ENCODE measurements at places on chromosomes 12 and 14.

GRCh38 chr14:41349289-41349910, 257.3 kb upstream of the LRFN5 start:
- DNase-seq = no peak

- DNase-seq = no peak
These were observed 41.9 kb downstream of the MMAB start for GRCh38 chr12:109531411-109531810.

DNA sequence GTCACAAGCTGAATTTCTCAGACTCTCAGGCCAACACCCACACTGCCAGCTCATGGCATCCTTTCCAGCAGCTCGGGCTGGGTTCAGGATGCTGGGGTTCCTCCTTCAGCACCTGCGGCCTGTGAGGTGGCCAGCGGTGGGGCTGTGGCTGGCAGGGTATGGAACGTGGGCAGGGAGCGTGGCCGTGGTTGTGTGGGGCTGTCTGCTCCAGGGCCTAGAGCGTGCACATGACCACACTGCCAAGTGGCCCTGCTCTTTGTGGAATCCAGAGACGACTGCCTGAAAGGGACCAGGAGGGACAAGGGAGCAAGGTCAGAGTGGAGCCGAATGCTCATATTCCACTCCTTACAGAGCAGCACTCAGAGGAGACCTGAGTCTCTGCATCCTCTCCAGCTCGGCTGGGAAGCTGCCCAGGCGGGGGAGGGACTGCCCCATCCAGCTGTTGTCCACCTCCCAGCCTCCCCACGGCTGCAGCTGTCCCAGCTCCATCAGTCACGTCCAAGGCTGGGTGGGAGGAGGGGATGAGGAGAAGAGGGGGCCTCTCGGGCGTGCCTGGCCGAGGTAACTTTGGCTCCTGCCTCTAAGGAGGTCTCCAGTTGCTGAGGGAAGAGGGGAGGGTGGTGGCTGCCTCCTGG, 71.3 kb downstream of the TSPAN9 start:
- no peak for DNase-seq

GRCh38 chr12:7142056-7142644, 12.0 kb downstream of the CLSTN3 start:
- DNase-seq = no peak

- DNase-seq = peak; percentile 66
These were observed 833 bp upstream of the BHLHE41 start for GRCh38 chr12:26125400-26126339.

DNA sequence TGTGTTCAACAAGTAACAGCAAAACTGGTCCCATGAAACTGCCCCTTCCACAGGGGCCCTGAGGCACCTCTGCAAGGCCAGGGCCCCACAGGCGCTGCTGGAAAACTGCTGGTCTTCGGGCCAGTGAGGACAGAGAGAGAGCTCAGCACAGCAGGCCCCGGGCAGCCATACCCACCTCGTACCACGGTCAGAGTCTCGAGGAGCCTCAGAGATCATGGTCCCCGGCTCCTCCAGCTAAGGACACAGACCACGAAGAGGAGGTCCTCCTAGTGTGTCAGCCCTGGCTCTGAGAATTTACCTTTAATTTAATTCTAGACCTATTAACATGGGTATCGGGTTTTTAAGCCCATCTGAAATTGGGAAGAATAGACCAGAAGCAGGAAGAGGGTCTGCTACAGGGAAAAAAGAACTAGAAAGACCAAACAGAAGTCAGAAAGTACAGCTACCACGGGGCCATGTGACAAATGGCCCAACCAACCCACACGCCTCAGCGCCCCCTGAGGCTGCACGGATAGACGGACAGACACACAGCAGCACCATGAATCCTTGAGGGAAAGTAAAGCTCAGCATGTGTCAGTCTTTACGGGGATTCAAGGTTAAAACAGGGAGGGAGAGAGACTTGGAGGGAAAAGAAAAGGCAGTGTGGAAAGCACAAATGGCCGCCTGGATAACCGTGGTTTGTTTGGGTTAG, 22.9 kb downstream of the ANKRD9 start:
- peak; percentile 40 for DNase-seq

- no peak for DNase-seq
These were observed 533.3 kb upstream of the MIS18BP1 start for GRCh38 chr14:45786266-45786665.

DNA sequence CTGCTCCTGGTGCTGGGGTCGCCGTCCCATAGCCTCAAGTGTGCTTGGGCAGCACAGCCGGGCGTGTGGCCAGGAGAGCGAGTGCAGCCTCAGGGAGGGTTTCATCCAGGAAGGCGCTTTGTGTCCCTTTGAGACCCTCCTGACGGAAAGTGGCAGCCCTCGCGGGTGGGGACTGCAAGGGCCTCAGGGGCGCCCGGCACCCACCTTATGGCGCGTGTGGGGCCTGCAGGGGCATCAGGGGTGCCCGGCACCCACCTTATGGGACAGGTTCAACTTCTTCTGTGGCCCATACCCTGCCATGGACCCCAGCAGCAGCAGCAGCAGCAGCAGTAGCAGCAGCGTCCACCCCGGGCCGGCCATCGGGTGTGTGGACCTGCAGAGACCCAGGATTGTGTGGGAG, 4.5 kb downstream of the LRCOL1 start:
- DNase-seq = no peak

GRCh38 chr12:1630827-1631591, 2.0 kb downstream of the WNT5B start:
- DNase-seq = no peak

- DNase-seq = no peak
These were observed 109.0 kb upstream of the ATP2B1 start for GRCh38 chr12:89817501-89818226.

DNA sequence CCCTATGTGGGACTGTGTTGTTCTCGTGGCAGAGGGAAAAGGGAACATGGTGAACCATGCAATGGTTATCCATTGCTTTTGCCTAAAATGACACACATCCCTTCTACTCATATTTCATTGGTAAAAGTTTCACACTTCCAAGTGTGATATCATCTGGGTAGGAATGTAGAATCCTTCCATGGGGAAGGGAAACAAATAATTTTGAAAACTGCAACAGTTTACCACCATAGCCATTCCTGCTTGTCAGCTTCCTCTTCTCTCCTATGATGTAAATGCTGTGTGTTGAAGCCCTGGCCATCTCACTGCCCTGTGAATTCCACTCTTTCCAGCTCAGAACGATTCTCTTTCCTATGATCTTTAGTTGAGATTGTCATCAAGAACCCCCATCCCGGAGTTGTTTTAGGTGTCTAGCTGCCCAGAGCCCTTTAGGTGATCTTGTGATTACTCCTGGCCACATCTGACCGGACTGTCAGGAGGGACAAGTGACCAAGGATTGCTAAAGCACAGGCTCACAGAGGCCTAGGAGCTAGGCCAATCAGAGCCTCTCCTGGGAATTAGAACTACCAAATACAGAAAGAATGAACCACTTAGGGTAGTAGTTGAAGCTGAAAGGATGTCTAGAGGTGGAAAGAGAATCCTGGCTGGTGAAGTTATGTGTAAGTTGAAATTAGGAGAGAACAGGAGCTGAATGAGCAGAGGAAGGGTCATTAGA, 84.6 kb downstream of the VCPKMT start:
- no peak for DNase-seq

- no peak for DNase-seq
These were observed 6.5 kb downstream of the CLEC12B start for GRCh38 chr12:10016881-10017280.

DNA sequence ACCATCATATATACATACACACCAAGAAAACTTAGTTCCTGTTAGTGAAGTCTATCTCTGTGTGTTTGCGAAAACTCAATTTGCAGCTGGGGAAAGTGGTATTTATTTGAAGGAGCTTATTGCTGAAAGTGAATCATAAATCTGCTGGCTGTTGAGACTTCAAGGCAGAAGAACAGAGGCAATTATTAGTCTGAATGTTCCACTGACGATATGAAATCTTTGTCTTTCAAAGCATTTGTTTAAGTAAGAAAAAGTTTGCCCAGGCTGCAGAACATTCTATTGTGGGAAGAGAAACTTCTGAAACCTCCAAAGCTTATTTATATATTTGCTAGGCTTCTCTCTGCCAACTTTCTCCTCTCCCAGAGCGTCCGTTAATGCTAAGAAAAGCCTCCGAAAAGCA, 255.7 kb upstream of the TMPO start:
- DNase-seq = no peak

- DNase-seq = no peak
These were observed 824.5 kb downstream of the AACS start for GRCh38 chr12:125889742-125890141.

DNA sequence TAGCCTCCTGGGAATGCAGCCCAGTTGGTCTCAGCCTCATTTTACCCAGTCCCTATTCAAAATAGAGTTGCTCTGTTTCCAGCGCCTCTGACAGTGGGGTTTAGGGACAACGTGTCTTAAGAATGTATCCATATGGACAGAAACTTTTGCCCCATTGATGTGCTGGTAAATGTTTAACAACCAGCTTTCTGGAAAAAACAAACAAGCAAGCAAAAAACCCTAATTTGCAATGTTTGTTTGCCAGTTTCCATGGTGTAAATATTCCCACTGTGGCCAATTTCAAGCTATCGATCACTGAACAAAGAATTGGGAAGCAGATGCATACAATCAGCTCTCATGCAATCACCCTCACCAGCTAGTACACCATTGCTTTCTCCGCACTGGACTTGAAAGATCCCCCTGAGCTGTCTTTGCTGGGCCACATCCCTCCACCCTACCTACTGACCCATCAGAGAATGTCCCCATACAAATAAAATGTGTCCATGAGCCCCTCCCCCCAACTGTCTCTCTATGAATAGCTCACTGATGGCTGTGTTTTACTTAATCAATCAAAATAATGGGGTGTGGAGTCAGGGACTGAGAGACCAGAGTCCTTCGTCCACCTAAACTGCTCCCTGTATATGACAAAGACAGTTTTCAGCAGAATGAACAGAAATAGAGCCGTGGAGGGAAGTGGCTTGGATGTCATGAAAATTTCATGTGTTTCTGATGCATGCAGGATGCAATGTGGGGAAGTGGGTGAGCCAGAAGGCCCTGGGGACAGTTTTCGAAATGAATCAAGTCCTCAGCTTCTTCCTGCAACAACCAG, 40.8 kb downstream of the CCDC60 start:
- no peak for DNase-seq

- DNase-seq = no peak
These were observed 237.5 kb upstream of the HMGA2 start for GRCh38 chr12:65586796-65587195.

- no peak for DNase-seq
These were observed 22.1 kb downstream of the PRKCH start for GRCh38 chr14:61343471-61343870.

DNA sequence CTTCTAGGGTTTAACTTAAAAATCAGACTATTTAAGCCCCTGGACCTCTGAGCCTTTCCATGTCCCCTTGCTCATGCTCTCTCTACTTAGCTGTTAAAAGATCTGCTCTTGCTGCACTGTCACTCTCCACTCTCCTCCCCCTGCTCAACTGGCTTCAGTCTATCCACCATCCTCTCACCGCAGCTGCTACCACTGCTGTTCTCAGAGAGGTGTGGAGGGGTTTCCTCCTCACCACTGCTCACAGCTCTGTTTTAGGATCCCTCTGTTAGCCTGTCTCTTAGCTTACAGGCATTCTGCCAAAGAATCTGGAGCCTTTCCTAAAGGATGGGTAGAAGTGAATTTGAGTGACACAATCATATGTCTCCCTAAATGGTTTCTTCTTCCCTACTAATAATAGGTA, 43.7 kb upstream of the ATP2B1 start:
- no peak for DNase-seq

GRCh38 chr14:102540315-102541028, 30.9 kb upstream of the ANKRD9 start:
- no peak for DNase-seq

GRCh38 chr12:131251336-131252101, 297.8 kb downstream of the ADGRD1 start:
- no peak for DNase-seq

DNA sequence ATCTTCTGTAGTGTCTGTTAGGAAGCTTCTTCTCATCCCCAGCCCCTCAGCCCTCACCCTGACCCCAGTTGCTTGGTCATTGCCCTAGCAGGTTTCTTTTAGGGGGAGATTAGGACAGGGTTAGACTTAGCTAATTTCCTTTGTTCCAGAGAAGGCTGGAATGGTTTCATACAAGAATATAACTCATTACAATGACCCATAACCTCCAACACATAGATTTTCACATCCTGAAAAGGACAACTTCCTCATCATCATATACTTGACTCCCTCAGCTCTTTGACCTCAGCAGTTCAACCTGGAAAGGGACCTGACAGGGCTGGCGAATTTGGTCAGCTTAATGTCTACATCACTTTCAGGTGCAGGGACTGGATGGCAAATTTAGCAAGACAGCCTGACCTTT, 8.0 kb upstream of the BHLHE41 start:
- DNase-seq = no peak

DNA sequence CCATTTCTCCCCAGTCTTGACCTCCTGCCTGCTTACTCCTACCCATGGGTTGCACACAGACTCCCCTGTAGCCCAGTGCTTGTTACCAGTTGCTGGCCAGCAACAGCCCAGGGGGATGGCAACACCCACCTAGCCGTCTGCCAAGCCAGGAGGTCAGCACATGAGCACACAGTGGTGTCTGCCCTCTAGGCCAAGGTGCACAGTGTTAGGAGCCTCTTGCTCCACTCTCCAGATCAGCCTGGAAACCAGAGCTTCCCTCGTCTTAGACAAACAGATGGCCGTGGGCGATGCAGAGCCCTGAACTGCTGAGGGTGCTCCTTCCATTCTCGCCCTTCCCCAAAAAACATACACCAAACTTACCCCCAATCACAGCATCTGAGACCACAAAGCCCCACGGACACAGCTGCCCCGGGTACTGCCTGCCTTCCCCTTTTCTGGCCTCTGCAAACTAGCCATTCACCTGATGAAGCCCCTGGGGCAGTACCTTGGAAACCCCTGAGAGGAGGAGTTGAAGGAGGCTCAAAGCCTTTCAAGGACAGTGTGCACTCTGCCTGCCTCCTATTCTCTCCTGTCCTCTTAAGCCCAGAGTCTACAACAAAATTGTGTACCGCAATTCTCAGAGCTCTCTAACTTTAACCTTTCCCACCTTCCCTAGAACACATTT, 1.0 kb upstream of the GPD1 start:
- no peak for DNase-seq

DNA sequence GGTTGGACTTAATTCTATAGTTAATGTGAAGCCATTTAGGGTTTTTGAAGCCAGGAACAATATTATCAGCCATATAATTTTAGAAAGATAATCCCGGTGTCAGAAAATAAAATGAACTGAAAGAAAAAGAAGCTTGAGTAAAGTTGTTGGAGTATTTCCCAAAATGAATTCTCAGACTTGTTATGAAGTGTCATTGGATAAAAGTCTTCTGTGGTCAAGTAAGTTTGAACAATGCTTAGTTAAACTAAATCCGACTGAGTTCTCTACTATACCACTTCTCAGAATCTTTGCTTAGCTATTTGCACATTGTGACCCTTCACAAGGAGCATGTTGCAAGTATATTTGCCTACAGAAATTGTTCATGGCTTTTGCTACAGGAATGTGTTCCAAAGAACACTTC, 17.5 kb upstream of the FLRT2 start:
- DNase-seq = no peak

- no peak for DNase-seq
These were observed 240.9 kb upstream of the PDE3A start for GRCh38 chr12:20127413-20127812.

GRCh38 chr14:57865403-57866198, at the start of gene SLC35F4:
Gene SLC35F4, minus strand, starts transcription at chr14:57866092.
- no peak for DNase-seq

GRCh38 chr14:91372671-91373495, 44.7 kb downstream of the CCDC88C start:
- DNase-seq = no peak
